ENCODE measurements at places on chromosomes 3 and 15.
A peak's percentile ranks its signal among the peaks of the same experiment; 100 is the strongest.

DNA sequence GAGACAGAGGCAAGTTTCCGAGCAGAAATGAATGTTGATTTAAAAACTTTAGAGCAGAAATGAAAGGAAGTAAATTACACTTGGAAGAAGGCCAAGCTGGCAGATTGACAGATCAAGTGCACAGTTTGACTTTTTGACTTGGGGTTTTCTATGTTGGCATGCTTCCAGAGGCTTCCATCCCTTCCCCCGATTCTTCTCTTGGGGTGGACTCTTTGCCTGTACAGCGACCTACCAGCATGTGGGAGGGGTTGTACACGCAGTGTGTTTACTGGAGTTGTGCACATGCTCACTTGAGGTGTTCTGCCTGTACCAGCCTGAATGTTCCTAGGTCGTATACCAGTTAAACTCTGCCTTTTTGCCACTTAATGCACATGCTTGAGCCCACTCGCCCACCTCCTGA, 701.5 kb upstream of the GBE1 start:
- no peak for DNase-seq

- DNase-seq: no peak
These were observed 36.9 kb downstream of the TSPAN3 start for GRCh38 chr15:77033729-77034671.

DNA sequence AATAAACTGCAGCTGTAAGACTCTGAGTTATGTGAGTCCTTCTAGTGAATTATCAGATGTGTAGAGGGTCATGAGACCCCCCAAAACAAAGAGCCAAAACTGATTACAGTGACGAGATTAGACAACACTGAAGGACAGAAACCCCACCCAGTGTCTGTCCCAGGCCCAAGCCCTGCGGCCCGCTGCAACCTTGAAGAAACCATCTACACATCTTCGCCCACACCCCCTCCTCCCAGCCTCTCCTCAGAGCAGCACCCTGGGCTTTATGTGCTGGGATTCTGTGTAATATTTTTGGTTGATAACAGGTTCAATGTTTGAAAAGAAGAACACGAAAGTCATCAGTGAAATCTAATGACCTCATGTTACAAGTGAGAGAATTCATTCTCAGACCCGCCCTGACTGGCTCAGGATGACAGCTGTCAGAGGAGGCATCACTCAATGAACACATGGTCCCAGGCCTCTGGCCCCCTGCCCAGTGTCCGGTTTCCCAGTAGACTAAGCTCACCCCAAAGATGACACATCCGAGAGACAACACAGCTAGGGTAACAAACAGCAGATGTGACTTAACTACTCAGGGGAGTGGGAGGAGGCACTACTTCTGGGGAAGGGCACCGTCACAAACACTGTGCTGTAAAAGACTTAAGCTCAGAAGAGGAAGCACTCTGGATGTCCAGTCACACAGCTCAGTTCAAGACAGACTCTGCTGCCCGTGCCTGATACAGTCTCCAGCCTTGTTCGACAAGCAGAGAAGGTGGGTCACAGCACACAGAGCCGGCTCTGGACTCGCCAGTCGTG, 48.9 kb downstream of the NIPA2 start:
- DNase-seq: no peak

DNA sequence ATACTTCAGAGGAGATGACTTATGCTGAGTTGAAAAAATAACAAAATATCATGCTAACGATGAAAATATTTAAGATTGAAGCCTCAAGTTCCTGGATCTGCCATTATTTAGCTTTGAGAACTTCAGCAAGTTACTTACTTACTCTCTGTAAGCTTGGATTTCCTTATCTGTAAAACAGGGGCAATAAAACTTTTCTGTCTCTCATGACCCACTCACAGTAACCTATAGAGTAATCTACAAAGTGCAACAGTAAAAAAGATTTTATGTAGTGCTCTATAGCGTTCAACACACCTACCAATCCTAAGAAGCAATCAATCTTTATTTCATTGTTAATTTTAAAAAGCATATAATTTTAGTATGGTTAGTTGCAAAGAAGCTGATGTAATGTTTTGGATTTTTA, 478.6 kb downstream of the ZIC1 start:
- no peak for DNase-seq

DNA sequence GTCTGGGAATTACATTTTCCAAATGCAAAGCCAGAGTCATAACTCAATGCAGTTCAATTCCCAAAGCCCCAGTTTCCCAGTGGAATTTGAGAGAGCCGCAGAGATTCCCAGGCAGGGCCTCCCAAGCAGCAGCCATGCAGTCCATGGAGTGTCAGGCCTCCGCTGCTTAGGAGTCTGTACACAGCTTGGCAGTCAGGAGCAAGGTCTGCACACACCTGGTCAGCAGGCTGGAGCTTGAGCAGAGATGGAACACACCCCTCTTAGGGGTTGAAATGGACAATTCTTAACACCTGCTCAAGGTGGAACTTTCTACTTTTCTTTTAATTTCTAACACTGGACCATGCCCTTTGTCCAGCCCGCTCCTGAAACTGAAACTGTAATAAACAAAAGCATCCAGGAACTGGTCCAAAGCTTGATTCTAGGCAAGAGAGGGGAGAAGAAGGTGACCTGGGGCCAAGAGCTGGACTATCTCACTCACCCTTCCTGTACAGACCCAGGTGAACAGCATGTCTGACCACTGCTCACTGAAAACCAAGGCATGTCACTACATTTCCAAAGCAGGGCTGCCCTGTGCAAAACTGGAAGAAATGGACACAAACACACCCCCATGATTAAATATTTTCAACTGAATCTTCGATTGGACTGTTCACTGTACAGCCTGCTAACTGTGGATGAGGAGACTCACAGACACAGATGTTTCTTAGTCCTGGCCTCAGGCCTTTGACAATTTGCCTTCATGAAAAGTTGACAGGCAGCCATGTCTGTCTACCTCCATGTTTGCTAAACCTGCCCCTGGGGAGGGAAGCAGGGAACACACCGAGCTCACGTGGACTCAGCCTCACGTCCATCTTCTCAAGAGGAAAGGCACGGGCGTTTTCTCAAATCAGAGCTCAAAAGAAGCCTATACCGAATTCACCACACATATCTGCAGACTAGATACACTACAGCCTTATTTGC, 48.6 kb upstream of the DUSP7 start:
- no peak for DNase-seq

GRCh38 chr3:27479806-27480543, 4.2 kb downstream of the SLC4A7 start:
- no peak for DNase-seq

DNA sequence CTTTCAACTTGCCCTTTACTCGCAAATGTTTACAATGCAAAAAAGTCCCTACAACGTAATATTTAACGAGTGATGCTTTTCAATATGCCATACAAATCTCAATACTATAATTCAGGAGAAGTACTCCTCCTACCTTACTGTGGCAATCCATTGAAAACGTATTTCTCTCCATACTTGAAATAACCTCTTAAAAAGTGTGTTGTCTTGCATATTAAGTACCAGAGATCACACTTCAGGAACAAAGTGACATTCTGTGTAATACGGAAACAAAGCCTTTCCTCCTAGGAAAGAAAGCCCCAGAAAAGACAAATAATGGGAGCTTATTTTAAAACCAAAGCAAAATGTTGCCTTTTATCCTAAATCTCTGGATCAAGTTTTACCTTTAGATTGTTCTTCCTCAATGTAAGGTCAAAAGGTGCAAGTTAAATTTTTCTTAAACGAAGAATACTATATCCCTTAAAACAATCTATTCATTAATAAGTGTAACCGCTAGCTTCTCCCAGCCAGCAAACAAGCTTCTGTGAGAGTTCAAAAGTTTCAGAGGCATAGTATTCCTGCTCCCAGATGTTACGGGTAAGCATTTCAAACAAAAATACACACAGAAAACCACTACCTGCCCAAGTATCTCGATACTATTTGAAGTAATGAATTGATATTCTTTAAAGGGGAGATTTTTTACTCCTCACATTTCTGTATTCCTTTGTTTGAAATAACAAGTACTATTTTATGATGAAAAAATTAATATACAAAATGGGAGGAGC, 1.7 kb downstream of the TJP1 start:
- DNase-seq: peak; percentile 14

- DNase-seq: no peak
These were observed 62.0 kb downstream of the RARB start for GRCh38 chr3:25489858-25490593.

DNA sequence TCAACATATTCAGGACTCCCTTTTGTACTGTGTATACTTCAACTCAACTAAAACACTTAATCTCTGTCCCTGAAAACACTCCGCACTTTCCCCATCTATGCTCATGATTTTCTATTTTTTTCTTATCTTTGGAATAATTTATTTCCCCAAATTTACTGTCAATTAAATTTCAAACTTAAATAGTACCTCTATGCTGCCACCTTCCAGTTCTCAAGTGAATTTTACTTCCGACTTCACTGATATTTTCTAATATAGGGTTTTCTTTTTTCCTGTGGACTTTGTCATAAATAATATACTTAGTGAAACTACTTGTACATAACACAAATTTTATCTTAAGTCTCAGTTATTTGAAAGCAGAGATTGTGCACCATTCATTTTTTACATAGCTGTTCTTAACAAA, 1303.3 kb downstream of the OTOL1 start:
- DNase-seq: no peak

GRCh38 chr3:21902956-21903355, 151.9 kb upstream of the ZNF385D start:
- DNase-seq: no peak

DNA sequence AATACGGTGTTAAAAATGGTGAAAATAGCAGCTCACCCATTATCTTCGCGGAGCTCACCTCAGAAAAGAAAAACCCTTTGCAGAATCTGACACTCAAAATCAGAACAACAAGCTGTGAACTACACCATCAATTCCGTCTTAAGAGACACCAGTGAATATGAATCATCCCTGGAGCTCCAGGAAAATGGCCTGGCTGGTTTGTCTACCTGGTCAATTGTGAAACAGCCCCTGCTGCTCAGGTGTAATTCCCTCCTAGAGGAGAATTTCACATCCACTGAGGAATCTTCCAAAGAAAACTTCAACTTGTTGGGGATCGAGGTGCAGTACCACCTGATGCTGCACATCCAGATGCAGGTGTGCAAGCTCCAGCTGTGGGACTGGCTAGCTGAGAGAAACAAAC, 3.0 kb upstream of the XRN1 start:
- DNase-seq: no peak

DNA sequence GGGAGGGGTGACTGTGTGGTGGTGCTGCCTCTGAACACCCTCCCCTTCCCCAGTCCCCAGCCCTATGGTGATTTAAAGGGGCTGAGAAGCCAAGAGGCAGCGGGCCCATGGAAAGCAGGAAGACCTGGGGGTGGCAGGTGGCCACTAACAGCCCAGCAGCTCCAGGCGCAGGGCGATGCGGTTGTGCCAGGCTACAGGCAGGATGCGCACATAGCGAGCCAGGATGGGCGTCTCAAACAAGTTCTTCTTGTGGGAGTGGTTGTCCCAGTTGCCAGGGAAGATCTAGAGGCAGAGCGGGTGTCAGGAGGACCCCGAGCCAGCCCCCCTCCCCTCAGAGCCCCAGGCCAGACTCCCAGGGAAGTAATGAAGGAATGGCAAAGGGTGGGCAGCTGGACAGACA, 3.9 kb upstream of the HAPLN3 start:
- DNase-seq: no peak

GRCh38 chr3:120462409-120462959, 11.7 kb upstream of the FSTL1 start:
- DNase-seq: no peak

GRCh38 chr3:53242642-53243041, 13.2 kb downstream of the TKT start:
- no peak for DNase-seq

GRCh38 chr3:37787153-37787867, 74.4 kb upstream of the CTDSPL start:
- no peak for DNase-seq

GRCh38 chr15:49327927-49328326, 95.1 kb upstream of the FGF7 start:
- DNase-seq: no peak

GRCh38 chr3:38985981-38986380, 65.8 kb downstream of the SCN11A start:
- no peak for DNase-seq

GRCh38 chr15:56985856-56986255, 67.4 kb downstream of the TCF12 start:
- no peak for DNase-seq

DNA sequence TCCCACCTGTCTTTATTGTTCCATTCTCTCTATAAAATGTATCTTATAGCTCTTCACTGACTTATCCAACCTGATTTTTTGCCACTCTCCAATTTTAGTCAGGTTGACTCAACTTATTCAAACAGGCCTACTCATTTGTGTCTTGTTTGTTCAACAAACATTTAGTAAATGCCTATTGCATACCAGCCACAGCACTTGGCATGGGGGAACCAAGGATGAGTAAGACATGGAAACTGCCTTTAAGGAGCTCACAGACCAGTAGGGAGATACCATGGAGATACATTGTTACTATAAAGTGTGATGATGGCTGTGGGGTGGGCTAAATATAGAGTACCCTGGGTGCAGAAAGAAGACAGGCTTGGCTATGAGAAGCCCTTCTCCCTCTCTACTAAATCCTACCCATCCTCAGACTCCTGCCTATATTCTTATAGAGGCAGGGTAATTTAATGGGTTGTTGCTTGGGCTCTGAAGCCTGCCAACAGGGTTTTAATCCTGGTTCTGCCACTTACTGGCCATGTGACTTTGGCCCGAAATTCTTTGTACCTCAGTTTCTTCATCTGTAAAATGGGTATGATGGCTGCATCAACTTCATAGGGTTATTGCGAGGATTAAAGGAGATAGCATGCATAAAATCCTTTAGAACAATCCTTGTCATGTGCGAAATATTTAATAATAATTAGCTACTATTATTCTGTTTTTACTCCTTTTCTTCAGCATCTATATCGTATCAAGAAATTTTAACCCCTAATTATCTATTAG, 348.5 kb upstream of the UMPS start:
- no peak for DNase-seq

DNA sequence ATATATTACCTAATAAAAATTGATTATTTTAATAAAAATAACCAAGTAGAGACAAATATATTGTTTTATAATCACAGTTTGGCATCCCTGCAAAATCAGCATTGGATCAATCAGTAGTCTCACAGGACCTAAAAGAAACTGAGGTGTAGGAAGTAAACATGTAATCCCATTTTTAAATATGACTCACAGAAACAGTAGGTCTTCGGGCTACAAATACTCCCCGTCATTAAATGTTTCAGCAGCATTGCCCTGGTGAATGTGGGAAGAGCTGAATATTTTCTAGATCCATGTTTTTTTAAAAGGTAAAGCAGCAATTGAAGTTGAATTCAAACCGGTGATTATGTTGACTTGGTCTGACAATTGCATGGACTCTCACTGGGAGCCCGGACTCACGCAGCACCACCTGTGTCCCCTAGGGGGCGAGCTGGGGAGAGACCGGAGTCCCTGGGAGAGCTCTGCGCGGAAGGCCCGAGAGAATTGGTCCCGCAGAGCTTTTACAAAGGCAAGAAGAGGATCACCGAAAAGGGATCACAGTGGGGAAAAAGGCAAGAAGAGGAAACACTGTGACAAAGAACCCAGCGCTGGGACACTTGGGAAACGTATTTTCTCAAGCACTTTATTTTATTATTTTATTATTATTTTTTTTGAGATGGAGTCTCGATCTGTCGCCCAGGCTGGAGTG, 17.2 kb upstream of the USP3 start:
- peak; percentile 72 for DNase-seq
